ENCODE measurements at places on chromosomes 3 and 15. TPM values are rescaled to one million over a fixed set of nuclear protein-coding genes. Genes with fewer than 3 reads are reported as not detected.

DNA sequence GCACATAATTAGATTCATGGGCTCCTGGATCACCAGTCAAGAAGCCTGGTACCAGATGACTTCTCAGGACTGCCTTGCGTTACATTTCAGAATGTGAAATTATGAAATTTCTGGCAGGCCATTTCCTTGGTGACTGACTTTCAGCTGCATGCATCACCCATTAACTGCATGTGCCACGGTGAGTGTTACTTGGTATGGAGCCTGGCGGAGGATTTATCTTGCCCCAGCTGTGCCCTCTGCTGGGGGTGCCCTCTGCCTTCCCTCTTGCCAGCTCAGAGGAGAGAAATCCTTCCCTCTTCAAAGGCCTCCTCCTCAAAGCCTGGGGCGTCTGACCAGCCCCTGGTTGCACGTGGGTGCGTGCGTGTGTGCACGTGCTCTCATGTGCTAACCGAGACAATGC lies 57.7 kb upstream of the CTSH start:
- DNase-seq: no peak

- DNase-seq: no peak
These were observed 25.8 kb upstream of the PRTG start for GRCh38 chr15:55768670-55769185.

DNA sequence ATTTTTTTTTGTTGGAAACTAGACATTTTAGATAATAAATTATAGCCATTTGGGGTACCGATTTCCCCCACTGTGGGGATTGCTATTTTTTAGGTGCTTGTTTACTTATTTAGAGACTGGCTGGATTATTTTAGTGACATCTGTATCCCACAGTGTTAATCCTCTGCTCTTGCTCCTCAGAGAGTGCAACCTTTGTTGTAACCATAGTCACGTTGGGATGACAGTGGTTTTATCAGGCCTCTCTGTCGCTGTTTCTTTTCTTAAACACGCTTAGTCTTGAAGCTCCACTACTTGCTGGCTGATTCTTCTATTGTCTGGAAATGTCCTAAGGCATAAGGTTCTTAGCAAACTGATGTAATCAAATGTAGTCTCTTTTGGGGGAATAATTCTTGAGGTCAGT lies 451.6 kb upstream of the SEMA6D start:
- no peak for DNase-seq

- no peak for DNase-seq
These were observed 69.1 kb downstream of the MB21D2 start for GRCh38 chr3:192848371-192849233.

TMEM207 gene
- not detected for total RNA-seq

DNA sequence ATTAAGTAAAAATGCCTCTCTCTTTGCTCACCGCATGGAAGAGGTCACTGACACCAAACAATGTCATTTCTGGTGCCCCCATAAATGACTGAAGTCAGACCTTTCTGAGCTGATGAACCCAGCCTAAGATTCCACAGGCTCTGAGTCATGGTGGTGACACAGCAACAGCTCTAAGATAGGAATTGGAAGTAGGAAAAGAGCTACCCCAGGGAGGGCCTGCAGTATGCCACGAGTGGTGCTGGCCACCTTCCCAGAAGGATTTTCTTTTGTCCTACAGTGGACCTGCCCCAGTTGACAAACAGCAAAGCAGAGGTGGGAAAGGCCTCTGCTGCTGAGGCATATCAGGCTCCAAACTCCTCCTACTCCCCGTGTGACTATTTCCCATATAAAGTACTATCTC lies 208.1 kb downstream of the MINAR1 start:
- peak; percentile 87 for DNase-seq

SGO1 gene
- total RNA-seq: 14.5 TPM

DNA sequence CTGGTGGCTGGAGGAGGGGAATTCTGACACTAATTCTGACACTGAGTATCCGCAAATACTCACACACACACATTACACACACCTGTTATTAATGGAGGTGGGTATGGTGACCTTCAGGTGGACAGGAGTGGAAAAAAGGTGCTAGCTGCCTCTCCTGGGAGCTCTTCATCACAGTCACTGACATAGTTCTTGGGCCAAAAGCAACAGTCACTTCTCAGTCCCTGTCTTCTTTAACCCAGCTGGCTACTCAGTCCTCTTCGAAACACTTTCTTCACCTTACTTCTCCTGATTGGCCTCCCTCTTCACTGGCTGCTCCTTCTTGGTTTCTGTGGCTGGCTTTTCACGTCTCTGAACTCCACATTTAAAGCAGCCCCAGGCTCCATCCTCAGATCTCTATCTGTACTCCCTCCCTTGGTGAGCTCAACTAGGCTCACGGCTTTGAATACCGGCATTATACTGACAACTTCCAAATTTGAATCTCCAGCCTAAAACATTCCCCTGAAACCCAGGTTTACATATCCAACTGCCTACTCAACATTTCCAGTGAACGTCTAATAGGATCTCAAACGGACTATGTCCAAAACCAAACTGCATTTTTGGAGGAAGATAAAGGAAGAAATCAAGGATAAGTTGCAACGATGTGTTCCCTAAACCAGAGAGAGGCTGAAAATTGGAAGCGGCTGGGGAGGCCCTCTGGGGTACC lies 53.2 kb upstream of the HEG1 start:
- DNase-seq: no peak

GRCh38 chr3:48664929-48665328 lies 2.2 kb upstream of the CELSR3 start:
- no peak for DNase-seq

DNA sequence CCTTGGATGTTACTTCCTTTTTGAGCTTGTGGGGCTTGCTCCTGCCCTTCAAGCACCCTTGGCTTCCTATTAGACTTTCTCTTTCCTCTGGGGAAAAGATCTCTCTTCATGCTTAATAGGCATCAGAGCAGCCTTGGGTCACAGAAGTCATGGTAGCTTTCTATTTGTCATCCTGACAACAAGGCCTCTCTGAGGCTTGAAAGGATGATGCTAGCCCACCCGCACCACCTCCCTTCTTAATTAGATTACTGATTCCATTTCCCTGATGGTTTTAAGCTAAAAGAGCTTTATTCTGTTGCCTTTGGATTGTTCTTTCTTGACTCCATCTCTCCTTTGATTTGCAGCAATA lies 435.5 kb upstream of the TPM1 start:
- DNase-seq: no peak

DNA sequence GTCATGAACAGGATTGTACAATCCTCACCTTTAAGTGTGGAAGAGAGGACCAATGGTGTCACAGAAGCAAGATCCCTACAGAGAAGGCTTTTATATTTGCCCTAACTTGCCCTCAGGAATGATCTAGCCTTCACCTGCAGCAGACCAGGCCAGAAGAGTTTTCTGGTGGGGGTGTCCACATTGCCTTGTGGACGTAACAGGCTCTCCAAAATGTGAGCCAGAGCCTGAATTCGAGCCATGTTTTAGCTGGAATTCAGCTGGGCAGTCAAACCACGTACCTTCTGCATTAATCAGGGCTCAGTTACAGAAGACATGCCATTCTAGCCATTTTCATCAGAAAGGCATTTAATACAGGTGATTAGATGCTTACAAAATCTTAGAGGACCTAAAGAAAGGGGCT lies 23.6 kb upstream of the RAB7A start:
- peak; percentile 40 for DNase-seq

CASR gene
- not detected for total RNA-seq

- no peak for DNase-seq
These were observed 36.4 kb downstream of the SEMA3G start for GRCh38 chr3:52408466-52408865.

DNA sequence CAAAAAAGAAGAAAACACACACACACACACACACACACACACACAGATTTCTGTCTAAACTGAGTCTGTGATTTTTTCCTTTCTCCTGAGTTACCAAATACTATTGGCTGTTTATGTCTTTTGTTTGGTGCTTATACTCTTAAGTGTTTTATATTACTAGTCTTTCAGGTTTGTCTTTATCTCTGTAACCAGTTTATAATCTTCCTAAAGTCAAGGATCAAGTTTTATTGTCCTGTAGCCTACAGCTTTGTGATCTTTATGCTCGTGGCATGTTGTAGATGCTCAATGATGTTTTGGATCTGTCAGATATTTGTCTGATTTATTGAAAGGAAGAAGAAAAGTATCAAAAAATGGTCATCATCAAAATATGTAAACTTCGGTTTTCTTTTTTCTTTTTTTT lies 4.6 kb downstream of the MAP2K5 start:
- no peak for DNase-seq

DNA sequence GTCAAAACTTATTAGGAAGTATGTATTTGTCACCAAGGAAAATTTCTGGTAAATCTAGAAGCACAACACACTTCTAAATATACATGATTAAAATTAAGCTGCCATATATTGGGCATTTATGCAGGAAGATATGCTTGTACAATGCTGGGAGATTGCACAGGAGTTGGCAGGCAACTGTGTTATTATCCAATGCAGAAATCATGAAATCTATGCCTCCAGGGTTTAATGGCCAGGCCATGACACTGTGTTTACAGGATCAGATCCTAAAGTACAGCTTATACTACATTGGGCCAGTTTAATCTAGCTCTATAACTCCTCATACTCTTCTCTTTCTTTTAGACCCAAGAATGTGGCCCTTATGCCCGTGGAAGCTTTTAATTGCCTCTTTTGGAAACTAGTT lies 391.4 kb upstream of the DPH6 start:
- no peak for DNase-seq

DNA sequence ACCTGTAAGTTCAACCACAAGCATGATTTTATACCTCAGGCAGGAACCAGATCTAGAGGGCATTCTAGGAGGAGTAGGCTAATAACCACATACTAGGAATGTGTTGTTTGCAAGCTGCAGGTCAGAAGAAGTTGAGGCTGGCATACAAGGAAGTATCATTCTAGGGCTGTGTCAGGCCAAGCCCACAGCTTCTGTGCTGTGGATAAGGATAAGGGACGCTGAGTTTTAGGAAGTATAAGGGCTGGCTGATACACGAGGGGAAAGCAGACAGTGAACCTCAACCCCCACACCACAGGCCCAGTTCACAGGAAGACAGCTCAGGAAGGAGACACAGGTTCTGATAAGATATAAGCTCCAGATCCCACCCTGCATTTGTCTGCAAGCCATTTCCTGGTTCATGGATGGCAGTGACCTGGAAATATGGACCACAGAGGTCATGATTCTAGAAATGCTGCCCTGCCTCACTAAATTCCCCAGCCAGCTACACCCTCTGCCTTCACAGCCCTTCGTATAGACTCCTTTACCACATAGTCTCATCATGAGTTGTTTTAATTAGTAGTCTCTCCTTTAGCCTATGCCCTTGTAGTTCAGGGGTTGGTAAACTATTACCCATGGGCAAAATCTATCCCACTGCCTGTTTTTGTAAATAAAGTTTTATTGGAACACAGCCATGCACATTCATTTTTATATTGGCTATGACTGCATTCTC lies 260.7 kb downstream of the OPA1 start:
- DNase-seq: no peak

DNA sequence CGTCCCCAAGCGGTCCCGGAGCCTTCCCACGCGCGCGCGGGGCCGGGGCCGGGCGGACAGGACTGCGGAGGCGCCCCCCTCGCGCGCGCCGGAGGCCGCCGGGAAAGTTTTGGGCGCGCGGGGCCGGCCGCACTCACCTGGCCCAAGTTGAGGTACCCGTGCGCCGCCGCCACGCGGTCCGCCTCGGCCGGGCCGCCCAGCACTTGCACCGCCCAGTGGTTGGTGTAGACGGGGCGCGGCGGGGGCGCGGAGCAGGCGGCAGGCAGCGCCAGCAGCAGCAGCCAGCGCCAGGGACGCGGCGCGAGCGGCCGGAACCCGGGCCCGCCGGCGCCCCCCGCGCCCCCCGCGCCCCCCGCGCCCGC lies 289 bp downstream of the PCSK6 start:
- no peak for DNase-seq

- peak; percentile 73 for DNase-seq
These were observed at the start of gene GXYLT2 for GRCh38 chr3:72887705-72888545. Gene GXYLT2, plus strand, starts transcription at chr3:72888046. Its CDS starts 188 bp downstream, at chr3:72888234.

DNA sequence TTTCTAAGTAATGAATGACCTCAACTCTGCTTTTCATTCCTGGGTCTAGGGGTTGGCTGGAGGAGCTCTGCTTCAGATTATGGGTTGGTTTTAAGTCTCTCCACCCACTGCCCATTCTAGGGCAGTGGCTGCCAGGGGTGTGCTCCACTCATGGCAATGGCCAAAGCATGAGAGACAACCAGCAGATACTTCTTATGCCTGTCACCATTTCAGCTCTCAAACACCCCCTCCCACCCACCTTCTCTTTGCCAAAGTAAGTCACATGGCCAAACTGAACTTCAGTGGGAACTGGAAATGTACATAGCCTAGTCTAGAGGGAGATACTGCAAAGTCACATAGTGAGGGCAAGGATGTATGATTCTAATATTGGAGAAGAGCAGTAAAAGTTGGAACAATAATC lies 285.3 kb downstream of the RPLP1 start:
- DNase-seq: no peak

LNP1 gene
- total RNA-seq: 11.0 TPM

DNA sequence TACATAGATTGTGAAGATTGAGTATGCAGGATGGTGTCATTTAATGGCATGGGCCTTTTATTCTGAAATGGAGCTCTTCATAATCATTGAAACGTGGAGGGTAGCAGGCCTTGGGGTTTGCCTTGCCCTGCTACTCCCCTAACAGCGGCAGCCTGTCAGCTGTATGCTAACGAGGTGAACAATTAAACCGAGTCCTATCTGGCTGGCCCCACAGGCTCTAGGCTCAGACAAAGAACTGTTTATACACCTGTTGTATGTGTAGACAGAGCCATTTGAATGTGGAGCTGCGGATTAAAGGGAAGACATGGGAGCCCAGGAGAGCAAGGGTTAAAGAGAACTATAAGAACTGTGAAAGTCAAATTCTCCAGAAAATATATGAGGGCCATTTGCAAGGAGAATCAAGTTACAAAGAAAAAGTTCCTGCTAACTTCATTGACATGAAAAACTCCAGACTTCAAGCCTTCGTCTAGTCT lies 116.7 kb upstream of the CGNL1 start:
- no peak for DNase-seq

DNA sequence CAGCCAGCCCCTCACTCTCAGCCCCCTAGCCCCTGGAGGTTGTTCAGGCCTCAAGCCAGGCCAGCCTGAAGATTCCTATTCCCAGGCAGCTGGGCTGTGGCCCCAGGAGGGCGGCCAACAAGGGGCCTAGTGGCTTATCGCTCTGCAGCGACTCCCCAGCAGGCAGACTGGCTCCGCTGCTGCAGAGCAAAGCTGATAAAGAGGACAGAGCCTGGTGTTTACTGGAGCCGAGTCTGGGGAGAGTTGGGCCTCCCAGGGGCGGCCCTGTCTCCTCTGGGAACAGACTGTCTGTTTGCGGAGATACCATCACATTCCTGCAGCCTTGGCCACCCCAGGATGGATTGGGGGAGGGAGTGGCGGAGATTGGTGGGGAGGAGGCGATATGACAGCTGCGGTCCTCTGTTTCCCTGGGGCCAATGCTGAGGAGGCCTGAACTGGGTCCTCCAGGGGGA lies 22.4 kb upstream of the SMAD6 start:
- DNase-seq: no peak
